ENCODE measurements at places on chromosomes 12 and 14.

DNA sequence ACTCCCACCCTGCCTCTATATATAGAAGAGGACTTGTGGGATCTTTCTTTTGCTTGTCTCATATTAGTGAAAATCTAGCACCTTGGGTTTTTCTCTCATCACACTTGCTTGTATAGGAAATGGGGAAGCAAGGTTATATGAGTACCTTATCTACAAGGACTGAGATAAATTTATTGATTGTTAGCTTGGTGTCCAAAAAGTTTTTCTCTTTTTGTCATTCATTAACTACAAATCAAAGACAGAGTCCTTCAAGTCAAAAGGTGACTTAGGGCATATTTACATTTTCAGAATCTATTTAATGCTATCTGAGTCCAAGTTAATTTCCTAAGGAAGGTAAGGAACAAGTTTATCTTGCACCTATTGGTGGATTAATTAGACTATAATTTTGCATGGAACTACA, 92.7 kb downstream of the SNAPC1 start:
- no peak for DNase-seq

DNA sequence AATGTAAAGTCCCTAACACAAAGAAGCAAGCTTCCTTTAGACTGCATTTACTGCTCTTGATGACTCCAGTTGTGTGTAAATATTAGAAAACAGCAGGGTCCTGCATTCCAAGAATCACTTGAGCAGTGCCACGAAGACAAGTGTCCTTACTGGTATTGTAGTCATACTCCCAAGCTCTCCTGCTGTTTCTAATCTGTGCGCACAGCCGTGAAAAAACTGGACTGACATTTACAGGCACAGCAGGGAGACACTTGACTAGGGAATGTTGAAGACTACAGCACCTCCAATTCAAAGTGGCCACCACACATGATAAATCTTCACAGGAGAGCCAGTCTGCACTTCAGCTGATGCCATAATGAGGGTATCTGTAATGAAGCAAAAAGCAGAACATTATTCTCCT, 91.4 kb downstream of the VRK1 start:
- no peak for DNase-seq

GRCh38 chr12:95836185-95836609, 22.6 kb upstream of the SNRPF start:
- DNase-seq: no peak

DNA sequence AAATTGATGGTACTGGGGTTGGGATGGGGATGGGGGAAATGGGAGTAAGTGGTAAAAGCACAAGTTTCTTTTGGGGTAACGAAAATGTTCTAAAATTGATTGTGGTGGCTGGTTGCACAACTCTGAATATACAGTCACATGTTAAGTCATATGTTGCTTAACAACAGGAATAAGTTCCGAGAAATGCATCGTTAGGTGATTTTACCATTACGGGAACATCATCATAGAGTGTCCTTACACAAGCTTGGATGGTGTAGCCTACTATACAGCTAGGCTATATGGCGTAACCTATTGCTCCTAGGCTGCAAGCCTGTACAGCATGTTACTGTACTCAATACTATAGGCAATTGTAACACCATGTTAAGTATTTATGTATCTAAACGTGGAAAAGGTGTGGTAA, 31.0 kb downstream of the ITGA7 start:
- no peak for DNase-seq

- DNase-seq: no peak
Observed at GRCh38 chr12:64781280-64782190, 22.3 kb upstream of the GNS start.

DNA sequence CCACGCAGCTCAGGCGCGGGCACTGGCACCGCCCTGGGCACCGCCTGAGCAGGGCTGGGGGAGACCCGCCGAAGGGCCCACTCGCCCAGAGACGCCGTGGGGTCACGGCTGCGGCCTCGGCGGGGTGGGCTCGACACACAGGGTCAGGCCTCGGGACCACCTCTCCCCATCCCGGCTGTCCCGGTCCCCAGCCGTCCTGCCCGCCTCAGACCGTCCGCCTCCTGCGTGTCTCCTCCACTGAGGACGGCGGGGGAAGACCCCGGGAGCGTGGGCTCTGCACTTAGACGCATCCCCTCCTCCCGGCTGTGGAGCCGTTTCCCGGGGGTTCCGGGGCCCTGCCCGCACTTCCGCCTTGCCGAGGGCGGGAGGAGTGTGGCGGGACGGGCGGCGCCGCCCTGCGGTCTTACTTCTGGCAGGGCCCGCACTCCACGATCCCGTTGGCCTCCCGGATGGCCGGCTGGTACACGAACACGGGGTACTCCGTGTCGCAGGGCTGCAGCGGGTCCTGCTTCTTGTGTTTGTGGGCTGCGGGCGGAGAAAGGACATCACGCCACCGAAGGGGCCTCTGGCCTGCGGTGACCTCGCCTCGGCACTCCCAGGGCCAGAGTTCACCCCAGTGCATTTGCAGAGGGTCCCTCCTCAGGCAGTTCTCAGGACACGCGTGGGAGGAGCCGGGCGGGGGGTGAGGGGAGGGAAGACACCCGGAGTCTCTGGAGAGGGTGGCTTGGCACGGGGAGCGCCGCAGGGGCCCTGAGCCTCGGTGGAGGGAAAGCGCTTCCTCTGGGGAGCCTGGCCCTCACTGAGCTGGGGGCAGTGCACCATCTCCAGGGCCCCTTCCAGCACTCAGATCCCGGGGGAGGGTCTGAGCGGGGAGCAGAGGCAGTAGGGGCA, 23.1 kb upstream of the LRTM2 start:
- peak; percentile 20 for DNase-seq

GRCh38 chr14:72169521-72169920, 237.3 kb downstream of the RGS6 start:
- no peak for DNase-seq

GRCh38 chr14:104448721-104449120, 130.8 kb upstream of the C14orf180 start:
- no peak for DNase-seq

GRCh38 chr12:93243689-93244513, 133.8 kb upstream of the NUDT4 start:
- no peak for DNase-seq

DNA sequence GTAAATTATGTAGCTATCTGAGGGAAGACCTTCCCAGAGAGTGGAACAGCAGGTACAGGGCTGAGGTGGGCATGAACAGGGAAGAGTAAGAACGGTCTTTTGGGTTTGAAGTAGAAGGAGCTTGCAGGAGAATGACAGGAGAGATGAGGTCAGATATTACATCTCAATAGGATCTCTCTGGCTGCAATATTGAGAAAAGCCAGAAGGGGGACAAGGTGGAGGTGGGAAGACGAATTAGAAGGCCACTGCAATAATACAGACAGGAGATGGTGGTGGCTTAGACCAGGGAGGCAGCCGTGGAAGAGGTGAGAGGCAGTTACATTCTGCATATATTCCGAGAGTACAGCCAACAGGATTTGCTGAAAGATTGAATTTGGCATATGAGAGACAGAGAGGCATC, 310.2 kb downstream of the APAF1 start:
- no peak for DNase-seq

- DNase-seq: no peak
Observed at GRCh38 chr14:70886421-70887206, 20.6 kb upstream of the PCNX1 start.

GRCh38 chr12:94222351-94223084, 74.1 kb downstream of the PLXNC1 start:
- no peak for DNase-seq

DNA sequence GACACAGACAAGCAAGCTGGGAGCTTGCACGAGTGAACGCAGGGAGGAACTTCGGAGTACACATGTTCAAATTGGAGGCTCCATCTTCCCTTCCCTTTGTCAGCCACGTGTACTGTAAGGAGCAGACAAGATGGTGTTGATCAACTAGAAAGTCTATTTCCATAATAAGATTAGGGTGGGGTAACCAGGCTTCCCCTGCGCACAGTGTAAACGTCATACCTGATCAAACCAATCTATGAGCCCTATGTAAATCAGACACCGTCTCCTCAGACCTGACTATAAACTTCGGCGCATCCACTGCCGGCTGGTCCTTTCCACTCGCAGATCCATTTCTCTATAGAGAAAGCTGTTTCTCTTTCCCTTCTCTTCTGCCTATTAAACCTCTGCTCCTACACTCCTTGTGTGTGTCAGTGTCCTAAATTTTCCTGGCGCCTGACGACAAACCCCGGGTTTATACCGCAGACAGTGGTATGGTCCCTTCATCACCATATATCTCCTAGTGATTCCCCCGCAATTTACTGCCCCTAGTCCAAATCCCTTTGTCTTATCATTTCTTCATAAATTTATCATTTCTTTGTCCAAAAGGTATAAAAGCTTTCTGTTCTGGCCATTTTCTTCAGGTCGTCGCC, 7.5 kb upstream of the ETFBKMT start:
- DNase-seq: no peak
